ENCODE measurements at places on chromosomes 2 and 18. TPM values are rescaled to one million over a fixed set of nuclear protein-coding genes. Genes with fewer than 3 reads are reported as not detected.

DNA sequence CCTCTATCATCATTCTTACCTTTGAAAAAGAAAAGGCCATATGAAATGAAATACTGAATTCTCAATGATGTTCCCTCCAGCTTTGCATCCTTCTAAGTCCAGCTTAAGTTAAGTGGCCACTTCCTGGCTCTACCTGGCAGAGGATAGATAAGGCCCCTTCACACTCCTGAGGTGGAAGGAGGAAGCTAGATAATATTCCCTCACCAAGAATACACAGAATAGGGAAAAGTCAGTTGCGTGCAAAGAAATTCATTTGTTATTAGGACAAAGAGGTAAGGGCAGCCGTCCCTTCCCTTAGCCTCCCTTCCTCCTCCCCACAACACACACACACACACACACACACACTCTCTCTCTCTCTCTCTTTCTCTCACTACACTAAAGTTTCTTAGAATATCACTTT is 37.5 kb downstream of the OLA1 start:
- no peak for DNase-seq

Gene IGFBP5
- total RNA-seq, result 704 TPM

DNA sequence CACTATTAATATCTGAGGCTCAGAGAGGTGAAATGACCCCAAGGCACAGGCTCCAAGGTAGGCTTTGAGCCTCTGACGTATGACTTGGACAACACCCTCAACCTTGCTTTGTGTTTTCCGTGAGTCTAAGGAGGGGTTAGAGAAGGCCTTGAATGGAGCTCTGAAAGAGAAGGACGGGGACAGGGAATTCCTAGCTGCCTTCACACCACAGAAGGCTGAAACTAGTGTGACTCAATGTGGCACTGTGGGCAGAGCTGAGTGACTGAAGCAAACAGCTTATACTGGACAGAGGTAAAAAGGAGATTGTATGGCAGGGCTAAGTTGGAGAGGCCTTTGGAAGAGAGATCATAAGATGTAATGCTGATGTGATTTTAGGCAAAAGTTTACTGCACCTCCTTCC is 3.5 kb upstream of the NCK2 start:
- DNase-seq, result no peak

GRCh38 chr2:32942793-32943485 is 3.8 kb upstream of the LTBP1 start:
- no peak for DNase-seq

DNA sequence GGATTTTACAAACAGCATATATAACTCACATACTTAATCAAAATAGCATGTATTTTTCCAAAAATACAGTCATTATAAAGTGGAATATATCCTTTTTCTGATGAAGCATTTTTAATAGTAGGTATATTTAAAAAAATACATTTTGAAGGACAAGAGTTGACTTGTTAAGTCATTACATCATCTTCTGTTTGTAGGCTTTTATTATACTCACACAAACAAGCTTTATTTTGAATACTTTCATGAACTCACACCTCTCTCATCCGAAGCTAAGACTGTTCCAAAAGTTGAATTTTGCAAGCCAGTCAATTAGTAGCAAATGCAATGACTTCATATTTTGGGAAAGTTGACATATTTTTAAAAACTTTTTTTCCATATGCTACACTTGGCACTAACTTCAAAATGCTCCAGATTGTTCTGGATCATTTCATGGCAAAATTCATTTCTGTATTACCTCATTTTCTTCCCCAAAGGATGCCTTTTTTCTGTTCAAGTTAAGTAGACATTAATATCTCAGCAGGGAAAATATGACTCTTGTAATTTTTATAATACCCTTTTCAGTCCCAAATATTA is 68.5 kb upstream of the WDR75 start:
- DNase-seq, result no peak

Gene RGPD8
- total RNA-seq, result 50.1 TPM

Gene SCN9A
- total RNA-seq, result 6.2 TPM

DNA sequence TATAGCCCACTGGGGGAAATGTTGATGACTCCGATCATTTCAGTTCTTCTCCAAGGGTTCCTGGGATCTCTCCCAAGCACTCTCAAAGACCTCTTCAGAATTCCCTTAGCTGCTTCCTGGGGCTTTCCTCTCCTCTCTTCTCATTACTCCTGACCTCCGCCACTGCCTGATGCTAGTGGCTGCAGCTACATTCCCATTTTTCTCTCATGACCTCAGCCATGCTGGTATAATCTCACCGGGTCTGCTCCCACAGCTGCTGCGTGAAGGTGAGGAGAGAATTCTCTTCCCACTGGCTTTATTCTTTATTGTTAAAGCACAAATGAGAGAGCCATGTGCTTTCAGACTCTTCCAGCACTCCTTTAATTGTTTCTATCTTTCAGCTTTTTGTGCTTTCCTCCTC is 312.0 kb upstream of the ETAA1 start:
- no peak for DNase-seq

Measured in thyroid gland (tissue), 4 donors.